ENCODE measurements at places on chromosomes 11 and 22. TPM values are rescaled to one million over a fixed set of nuclear protein-coding genes. Genes with fewer than 3 reads are reported as not detected.

RFPL1 gene
- not detected for total RNA-seq

IGSF22 gene
- total RNA-seq, result 0.34 TPM

RPLP2 gene
- total RNA-seq, result 3,213 TPM

PELI3 gene
- total RNA-seq, result 9.5 TPM

Measured in activated naive CD4-positive, alpha-beta T cell treated with anti-CD3 and anti-CD28 coated beads, Interleukin-2, amount 10 ng/mL, durations not matched to agents 5 hours and 36 hours (primary cell).